Stimulated activated CD8-positive, alpha-beta memory T cell treated with anti-CD3 and anti-CD28 coated beads, Interleukin-4, amount 100 ng/mL, for 4 hours (primary cell): ENCODE measurements at places on chromosomes 7 and 10.

GRCh38 chr10:125232841-125233240, 72.5 kb upstream of the CTBP2 start:
- DNase-seq, result no peak

DNA sequence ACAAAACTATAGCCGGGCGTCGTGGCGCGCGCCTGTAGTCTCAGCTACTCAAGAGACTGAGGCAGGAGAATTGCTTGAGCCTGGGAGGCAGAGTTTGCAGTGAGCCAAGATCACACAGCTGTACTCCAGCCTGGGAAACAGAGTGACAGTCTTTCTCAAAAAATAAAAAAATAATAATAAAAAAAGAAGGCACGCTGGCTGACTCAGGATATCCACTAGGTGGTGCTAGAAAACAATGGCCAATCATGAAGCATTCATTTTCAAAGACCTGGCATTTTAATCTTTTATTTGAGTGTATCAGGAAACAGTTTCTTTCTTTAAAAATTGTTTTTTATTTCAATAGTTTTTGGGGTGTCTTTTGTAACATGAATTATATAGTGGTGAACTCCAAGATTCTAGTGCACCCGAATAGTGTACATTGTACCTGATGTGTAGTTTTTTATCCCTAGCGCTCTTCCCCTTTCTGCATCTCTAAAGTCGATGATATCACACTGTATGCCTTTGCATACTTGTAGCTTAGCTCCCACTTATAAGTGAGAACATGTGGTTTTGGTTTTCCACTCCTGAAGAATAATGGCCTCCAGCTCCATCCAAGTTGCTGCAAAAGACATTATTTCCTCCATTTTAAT, 88.6 kb downstream of the LYZL1 start:
- no peak for DNase-seq

DNA sequence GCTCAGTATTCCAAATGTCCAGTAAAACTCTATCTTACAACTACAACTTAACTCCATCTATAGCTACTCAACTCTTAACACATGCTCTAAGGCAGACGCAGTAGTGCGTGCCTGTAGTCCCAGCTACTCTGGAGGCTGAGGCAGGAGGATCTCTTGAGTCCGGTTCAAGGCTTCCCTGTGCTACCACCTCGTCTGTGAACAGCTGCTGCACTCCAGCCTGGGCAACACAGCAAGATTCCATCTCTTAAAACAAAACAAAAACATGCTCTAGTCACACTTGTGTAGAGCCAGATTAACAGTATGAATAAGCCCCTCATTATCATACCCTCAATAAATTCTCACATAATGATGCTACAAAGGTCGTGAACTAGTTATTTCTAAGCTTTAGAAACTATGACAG, 3.6 kb downstream of the BAZ1B start:
- DNase-seq, result no peak

DNA sequence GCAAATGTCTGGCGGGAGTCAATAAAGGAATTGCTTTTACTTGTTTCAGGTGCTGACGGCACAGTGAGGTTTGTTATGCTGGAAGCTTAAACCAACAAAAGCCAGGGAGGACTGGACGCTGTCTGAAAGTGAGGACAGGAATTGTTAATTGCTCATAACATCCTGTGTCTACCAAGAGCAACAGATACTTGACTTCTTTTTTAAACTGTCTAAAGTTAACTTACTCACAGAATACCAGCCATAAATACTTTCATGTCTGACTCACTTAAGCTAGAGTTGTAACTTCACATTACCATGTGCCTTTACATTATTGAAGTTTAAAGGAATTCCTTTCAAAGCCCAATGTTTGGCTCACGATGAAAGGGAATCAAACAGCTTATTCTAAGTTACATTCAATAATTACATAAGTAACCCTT, 252.7 kb upstream of the SHH start:
- no peak for DNase-seq

- no peak for DNase-seq
Measured at GRCh38 chr10:78600740-78601139, 468.0 kb upstream of the ZMIZ1 start.

DNA sequence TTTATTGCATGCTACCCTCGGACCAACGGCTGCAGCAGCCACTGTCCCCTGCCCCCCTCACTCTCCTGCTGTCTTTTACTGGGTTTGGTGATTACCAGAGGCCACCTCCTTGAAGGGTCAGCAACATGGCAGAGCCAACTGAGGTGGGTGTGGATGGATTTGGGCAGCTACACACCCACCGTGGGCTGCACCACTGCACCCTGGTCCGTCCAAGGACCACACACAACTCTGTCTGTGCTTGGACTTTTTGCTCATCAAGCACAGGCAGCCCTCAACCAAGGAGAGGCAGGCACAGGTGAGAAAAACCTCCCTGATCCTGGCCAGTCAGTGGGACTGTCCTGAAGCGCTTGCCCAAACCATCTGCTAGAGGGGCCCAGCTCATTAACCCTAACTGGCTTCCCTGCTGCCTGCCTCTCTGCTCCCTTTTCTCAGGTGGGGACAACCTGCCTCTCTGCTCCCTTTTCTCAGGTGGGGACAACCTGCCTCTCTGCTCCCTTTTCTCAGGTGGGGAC, 239.5 kb upstream of the PITRM1 start:
- no peak for DNase-seq

DNA sequence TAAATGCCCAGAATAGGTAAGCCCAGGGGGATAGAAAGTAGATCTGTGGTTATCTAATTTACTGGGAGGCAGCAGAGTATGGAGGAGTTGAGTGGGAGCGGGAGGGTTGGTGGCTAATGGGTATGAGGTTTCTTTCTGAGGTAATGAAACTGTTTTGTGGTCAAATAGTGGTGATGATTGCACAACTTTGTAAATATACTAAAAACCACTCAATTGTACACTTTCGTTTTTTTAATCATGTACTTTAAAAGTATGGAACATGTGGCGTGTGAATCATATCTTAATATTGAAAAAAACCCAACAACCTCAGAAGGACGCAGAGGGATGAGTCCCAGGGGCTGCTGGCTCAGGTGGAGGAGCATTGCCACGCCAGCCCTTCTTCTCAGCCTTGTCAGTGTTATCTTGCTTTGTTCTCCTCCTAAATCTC, 118.1 kb downstream of the WDR11 start:
- DNase-seq, result no peak

DNA sequence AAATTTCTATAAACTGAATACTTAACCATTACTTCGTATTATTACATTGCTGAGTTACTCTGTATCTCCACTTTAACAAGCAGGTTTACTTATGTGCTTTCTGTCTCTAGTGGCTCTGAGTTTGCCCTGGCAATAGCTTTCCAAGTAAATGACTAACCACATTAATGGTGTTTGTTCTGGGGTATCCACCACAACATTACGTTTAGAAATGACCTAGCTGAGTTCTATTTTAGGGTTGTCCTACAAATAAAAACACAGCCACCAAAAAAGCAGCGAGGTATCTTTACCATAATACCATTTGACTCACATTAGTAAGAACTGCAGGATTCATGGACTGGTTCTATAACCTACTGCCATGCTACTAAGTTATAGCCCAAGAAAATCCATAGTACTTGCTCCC, 83.1 kb downstream of the HIBADH start:
- no peak for DNase-seq

GRCh38 chr10:50360077-50360850, 108.9 kb upstream of the ASAH2 start:
- DNase-seq, result no peak

DNA sequence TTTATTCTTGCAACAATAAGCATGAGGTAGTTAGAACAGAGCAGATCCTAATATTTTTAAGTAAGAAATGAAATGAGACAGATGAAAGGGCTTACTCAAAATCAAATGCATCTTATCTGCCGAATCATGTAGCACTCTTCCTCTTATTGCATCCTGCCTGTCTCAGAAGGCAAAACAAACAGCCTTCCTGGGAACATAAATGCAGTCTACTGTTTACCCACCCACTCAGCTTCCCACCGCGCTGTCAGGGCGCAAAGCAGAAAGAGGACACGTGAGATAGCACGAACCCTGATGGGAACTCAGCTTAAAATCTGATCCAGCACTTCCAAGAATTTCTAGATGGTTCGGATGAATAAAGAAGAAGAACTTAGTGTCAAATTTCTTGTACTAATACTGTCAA, 114.4 kb upstream of the CDK1 start:
- no peak for DNase-seq

GRCh38 chr10:123135415-123136141, at the start of gene HMX3:
Gene HMX3, plus strand, starts transcription at chr10:123135970. Its CDS starts 81 bp downstream, at chr10:123136051.
- DNase-seq, result no peak

DNA sequence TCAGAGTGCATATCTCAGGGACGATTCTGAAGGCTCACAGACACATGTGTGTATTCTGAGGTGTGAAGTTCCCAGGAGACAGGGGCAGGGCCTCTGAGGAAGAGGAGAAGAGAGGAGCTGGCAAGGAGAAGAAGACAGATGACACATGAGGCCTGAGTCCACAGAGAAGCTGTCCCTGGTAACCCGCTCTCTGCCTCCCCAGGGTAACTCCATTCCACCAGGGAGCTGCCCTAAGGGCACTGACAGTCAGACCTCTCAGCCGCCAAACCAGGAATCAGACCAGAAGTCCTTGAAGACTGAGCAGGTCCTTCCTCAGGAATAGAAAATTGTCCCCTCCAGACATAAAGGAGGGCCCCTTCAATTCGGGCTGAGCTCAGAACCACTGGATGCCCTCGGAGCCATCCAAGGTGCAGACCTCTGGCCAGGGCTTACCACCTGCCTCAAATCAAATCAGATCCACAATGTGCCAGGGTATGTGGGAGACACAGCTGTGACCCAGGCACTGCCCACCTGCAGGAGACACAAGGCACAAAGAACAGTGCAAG, 57.4 kb downstream of the TLL2 start:
- DNase-seq, result no peak

DNA sequence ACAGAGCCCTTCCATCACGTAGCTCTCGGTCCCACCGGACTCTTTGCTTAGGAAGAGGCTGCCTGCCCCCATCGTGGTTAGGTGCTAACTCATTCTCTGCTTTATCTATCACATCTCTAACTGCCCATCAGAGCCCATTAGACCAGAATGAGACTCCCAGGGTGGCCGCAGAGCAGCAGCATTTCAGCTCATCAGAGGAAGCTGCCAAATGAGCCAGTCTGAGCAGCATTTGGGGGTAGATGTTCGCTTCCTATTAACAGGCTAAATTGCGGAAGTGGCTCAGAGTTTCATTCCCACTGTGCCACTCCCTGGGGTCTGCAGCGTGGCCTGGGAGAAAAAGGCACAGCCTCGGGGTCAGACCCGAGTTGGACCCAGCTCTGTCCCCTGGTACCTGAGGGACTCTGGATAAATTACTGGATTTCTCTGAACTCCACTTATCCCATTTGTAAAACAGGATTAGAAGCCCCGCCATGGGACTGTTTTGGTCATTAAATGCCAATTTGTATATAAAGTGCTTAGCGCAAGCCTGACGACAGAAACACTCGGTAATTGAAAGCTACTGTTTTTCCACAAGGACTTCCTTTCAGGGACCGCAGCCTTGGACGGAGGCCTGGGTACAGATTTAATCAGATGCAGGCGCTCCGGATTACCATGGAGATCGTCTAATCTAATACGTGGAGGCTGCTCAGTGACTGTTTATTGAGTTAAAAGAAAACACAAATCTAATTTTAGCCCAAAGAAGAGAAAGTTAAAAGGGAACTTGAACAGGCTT, 73.8 kb upstream of the PRLHR start:
- no peak for DNase-seq

DNA sequence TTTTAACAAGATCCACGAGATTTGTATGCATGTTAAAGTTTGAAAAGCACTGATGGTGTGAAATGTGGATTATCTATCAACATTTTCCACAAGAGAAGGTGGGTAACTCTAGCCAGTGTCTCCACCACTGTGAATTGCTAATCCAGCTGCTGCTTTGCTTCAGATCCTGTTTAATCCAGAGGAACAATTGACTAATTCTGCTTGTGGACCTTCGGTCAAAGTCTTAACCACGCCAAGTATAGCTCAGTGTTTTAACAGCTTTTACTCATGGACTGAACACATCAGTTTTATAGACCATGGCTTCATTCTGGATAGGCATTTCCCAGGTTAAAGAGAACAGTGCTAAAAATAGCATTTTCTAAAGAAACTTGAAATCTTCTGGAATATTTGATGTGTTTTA, 23.5 kb downstream of the ADK start:
- no peak for DNase-seq

- no peak for DNase-seq
Measured at GRCh38 chr7:130425796-130426195, 15.0 kb downstream of the CEP41 start.

- DNase-seq, result no peak
Measured at GRCh38 chr10:112794201-112794600, 155.8 kb upstream of the TCF7L2 start.

DNA sequence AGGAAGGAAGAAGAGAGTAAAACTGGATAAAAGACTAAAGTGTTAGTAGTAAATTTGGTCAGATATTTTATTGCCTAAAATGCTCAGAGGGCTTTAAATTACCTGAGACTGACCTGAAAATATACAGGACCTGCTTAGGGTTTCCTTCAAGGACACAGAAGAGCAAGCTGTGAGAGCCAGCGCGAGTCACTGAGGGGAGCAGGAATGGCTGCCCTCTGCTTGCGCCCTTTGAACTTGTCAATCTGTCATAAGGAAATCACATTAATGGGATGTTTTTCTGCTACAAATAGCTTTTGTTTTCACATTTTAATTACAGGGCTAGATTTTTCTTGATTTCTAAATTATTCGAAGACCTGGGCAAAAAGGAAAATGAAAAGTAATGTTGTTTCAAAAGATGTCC, 26.9 kb downstream of the DNAJB9 start:
- no peak for DNase-seq

DNA sequence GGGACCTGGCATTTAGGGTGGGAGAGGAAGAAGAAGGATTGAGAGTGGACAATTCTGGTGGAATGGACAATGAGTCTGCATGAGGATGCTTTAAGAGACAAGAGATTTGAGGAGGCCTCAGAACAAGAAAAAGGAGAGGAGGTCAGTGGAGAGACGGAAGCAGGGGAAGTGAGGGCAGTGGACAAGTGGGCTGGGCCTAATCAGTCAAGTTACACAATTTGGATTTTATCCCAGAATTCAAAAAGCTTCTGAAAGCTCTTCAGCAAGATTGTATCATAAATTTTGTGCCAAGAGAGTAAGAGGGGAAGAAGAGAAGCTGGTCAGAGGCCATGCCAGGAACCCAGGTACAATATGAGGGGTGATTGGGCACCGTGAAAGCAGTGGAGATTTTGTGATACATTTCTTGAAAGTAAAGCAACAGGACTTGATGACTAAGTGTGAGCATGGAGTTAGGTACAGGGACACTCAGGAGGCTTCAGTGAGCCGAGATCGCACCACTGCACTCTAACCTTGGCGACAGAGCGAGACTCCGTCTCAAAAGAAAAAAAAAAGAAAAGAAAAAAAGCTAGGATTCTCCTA, 19.3 kb upstream of the TSPAN13 start:
- DNase-seq, result no peak

DNA sequence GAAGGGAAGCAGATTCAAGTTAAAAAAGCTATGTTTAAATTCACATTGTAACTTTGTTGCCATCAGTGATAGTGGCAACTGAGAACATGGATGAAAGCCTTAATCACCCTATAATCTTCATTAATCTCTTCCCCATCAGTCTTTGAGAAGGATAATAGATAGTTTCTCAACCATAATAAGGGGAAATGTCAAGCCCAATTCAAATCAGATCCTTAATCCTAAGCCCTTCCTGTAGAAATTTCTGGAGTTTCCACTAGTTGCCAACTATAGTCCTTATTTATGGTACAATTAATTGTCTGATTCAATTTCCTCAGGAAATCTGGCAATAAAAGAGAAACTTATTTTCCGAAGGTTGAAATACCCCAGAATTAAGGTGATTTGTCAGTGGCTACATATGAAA, 431.8 kb downstream of the ZWINT start:
- no peak for DNase-seq
